Central memory CD8-positive, alpha-beta T cell (primary cell): ENCODE measurements at places on chromosomes 13 and 19.

DNA sequence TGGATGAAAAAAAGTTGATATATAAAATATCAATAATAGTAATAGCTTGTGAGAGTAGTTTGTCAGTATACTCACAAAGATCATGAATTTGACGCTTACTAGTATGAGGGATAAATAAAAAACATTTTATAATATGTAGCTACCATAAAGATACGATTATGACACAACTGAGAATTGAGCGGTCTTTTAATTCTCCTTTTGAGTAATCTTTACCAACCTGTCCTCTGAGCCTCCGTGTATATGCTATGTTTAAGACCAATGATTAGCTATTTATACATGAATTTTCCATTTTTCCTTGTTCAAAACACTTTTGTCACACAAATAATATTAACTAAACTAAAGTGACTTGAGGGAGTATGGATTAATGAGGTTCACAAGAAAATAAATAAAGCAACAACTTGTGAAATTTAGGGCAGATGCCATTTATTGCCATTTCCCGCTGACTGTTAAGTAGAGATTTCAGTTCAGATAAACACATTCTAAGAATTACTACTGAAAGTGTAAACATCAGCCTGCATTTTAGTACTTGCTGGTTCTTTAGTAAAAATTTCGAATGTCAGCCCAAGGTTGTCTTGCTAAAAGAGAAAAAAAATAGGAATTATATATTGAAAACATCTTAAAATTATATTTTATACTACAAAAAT lies 6.2 kb upstream of the IRS2 start:
- no peak for DNase-seq

DNA sequence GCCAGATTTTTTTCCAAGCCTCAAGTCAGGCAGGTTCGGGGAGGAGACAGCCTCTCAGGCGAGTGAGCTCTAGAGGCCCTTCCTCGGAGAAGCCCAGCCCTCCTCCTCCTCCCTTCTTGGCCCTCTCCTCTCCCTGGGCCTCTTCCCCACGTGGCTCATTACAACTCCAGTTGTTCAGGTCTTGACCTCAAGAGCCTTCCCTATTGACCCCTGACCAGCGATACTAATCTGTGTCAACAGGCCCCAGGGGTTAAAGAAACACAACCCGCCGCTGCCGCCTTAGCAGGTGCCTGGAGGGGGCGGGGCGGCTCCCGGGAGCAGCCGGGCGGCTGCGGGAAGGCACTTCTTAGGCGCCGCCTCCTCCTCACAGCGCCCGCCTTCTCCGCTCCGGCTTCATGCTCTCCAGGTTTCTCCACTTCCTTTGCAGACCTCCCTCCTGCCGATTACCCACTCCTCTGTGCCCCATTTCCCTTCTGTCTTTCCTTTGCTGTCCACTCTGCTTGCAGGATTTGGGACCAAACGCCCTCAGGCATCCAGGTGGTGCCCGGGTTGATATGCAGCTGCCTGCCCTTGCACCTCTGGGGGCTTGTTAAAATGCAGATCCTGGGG lies 51.0 kb downstream of the LYL1 start:
- no peak for DNase-seq

DNA sequence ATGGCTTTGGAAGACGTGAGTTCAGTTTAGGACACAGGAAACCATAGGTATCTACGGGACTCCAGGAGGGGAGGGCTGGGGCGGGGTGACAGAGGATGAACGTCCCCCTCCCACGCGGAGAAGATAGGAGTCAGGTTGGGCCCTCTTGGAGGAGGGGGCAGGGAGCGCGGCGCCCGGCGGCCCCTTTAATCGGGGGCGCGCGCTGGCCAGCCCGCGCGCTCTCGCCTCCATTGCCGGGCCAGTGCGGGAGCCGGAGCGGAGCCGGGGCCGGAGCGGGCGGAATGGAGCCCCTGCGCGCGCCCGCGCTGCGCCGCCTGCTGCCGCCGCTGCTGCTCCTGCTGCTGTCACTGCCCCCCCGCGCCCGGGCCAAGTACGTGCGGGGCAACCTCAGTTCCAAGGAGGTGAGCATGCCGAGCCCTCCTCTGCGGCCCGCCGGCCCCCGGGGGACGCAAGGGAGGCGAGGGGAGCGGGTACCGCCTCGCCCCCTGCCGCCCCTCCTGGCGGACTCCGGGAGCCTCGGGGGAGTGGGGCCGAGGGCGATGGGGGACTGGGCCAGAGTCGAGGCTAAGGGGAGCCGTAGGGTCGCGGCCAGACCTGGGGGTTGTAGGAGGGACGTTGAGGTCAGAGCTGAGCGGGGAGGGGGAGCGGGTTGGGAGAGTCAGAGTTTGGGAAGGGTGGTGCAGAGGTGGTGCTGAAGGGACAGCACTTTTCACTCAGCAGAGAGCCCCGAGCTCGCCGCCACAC lies at the start of gene TMEM145:
Gene TMEM145 (plus strand): TSS at position 214 of the 744 bp plus-strand sequence. CDS start 68 bp downstream, at position 282.
- DNase-seq, result no peak

GRCh38 chr19:9702186-9702585 lies 27.3 kb upstream of the ZNF562 start:
- no peak for DNase-seq

GRCh38 chr19:14127929-14128509 lies 8.4 kb downstream of the ASF1B start:
- DNase-seq, result no peak

DNA sequence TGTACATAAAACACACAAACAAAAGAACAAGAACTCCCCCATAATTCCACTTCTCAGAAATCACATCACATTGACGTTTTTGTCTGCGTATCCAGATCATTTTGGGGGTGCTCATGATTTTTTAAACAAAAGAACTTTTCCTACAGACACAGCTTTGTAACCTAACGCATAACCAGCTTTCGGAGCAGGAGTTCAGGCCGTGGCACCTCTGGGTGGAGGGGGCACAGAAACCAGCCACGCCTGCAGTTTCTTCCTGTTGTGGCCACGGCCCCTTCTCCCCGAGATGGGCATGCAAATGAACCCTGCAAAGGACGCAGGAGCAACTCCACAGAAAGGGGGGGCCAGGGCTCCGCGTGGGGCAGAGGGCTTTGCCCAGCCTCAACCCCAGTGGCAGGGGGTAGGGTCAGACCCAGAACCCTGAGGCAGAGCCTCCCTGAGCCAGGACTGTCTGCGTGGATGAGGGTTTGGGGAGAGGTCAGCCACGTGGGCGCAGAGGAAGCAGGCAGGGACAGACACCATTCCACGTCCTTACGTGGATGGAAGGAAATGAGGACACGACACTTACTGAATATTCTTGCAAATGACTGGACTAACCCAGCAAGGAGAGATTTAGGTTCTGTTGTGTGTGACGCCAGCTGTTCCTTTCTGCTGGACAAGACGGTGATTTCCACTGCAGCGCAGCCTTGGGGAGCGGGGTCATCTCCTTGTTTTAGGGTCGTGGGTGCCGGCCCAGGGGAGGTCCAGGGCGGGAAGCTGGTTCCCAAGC lies 64.4 kb downstream of the RASA3 start:
- no peak for DNase-seq

DNA sequence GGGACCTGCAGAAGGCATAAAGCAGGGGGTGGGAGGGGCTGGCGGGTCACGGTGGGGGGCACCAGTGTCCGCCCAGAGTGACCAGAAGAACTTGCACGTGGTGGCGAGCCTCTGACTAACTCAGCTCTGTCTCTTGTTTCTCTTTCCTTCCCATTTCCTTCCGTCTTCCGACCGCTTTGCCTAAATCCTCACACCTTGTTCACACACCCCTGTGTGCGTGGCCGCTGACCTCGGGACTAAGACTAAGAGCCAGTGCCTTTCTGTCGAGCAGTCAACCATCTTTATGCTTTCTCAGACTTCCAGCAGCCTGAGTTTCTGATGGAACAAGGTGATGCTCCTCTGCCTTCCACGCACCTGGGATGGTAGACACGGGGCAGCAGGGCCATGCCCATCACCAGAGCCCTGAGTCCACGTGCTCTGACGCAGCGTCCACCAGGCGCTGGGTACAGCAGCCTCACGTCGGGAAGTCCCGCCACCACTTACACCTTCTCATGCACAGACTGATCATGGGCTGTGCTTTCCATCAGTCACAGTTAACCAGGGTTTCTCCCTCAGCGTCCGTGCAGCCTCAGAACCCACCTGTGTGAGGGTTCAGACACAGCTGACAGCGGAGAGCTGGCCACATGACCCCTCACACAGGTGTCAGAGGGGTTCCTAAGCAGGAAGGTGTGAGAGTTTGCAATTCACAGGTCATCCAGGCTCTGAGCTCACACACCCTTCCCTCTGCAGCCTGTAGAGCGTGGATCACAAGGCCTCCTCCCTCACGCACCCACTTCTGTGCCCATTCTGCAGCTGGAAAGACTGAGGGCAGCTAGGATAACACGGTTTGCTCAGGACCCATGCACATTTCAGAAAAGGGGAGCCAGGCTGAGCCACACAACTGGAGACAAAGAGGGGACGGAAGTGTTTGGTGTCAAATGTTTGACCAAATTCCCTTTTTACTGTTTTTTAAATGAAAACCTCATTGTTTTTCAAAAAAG lies 90.7 kb upstream of the MCF2L start:
- no peak for DNase-seq

DNA sequence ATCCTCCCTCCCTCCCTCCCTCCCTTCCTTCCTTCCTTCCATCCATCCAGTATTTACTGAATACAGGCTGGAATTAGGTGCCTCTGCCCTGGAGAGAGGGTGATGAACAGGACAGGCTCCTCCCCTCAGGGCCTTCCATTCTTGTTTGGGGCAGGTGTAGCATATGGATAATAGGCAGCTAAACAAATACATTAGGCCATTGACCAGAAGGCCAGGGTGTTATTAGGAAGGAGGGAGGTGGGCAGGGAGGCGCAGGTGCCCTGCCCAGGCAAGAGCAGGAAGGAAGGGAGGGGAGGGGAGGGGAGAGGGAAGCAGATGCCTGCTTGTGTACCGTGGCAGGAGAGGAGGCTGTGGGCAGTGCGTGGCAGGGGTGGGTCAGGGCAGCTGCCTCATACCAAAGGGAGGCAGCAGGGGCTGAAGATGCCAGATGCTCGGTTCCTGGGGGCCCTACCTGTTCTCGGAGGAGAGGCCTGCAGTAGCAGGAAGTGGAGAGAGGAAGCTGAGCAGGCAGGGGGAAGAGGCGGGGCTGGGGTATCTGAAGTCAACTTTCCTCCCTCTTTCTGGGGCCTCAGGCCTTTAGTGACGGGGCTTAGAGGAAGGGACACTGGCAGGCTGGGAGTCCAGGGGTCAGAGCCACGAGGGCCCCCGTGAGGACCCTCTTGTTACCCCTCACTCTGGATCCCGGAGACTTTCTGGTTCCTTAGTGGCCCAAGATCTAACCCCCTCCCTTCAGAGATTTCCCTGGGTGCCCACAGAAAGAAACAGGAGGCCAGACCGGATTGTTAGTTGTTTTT lies at the start of gene RINL:
Gene RINL (minus strand): TSS at position 495 of the 794 bp plus-strand sequence. CDS start 1,533 bp downstream, outside the sequence.
- peak; percentile 45 for DNase-seq

GRCh38 chr19:44808463-44809371 lies at the start of gene BCAM:
TSS of gene BCAM (plus strand) at chr19:44809103. CDS start at chr19:44809125, 22 bp downstream.
- DNase-seq, result no peak

DNA sequence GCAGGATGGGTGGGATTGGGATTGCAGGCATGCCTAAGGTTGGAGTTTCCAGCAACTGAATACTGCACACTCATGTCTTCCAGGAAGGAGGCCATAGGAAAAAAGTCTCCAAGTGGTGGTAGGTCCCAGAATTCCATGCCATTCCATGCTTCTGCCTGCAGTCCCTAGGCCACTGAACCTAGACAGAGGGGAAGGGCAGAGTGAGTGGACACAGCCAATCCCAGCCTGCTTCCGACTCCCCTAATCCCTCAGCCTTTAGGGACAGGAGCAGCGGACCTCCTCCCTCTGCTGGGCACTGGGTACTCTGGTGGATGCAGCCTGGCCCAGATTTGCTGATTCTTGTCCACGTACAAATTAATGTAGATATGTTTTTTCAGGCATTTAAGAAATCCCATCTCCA lies 17.0 kb downstream of the VSTM2B start:
- no peak for DNase-seq

DNA sequence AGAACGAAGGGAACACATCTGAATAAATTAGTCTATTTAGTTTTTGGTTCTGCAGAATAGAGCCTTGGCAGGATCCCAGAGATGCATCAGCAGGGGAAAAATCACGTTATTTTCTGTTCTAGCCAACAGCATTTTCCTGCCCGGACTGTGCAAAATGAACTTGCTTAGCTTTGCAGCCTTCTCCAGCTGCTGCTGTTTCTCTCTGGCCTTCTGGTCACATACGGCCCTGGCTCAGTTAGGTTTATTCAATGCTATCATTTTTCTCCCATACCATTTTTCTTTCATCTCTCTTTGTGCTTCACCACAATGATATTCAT lies 110.4 kb upstream of the KL start:
- no peak for DNase-seq

- no peak for DNase-seq
Observed at GRCh38 chr19:46745030-46745429, 827 bp upstream of the FKRP start.

DNA sequence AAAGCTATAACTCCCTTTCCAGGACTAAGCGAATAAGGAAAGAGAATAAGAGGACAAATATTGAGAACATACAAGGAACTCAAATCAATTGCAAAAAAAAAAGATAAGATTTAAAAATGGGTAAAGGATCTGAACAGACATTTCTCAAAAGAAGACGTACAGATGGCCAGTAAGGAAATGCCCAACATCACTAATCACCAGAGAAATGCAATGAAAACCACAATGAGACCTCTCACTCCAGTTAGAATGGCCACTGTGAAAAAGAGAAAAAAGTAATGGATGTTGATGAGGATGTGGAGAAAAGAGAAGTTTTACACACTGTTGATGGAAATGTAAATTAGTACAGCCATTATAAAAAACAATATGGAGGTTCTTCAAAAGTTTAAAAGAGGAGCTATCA lies 63.8 kb downstream of the VWA8 start:
- DNase-seq, result no peak

- no peak for DNase-seq
Observed at GRCh38 chr19:53079313-53079924, 23.8 kb downstream of the ZNF160 start.

- no peak for DNase-seq
Observed at GRCh38 chr19:41930926-41931592, 2.8 kb upstream of the ERFL start.
